ENCODE measurements at places on chromosomes 12 and 14.
A peak's percentile ranks its signal among the peaks of the same experiment; 100 is the strongest.

DNA sequence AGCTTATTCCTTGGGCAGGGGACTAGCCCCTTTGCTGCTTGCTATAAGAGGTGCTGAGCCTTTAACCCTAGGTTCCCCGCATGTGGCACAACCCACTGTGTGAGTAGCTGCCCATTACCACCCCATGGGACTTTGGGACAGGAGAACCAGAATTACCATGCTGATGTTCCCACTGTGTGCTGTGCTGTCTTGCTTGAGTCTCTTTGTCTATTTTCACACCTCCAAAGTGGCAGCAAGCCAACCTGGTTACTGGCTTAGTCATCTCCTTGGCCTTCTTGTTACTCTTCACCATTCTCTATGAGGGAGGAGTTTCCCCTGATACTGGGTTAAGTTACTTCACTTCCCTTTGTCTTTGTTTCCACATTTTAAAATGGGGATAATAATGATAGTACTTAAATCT is 73.4 kb upstream of the ETV6 start:
- DNase-seq = no peak

GRCh38 chr14:21408147-21408546 is 24.3 kb upstream of the SUPT16H start:
- no peak for DNase-seq

GRCh38 chr12:32970465-32971110 is 74.0 kb upstream of the PKP2 start:
- DNase-seq = no peak

- DNase-seq = no peak
Observed at GRCh38 chr14:91277546-91278382, 33.3 kb upstream of the GPR68 start.

- DNase-seq = no peak
Observed at GRCh38 chr12:97235102-97235501, 227.5 kb upstream of the RMST start.

DNA sequence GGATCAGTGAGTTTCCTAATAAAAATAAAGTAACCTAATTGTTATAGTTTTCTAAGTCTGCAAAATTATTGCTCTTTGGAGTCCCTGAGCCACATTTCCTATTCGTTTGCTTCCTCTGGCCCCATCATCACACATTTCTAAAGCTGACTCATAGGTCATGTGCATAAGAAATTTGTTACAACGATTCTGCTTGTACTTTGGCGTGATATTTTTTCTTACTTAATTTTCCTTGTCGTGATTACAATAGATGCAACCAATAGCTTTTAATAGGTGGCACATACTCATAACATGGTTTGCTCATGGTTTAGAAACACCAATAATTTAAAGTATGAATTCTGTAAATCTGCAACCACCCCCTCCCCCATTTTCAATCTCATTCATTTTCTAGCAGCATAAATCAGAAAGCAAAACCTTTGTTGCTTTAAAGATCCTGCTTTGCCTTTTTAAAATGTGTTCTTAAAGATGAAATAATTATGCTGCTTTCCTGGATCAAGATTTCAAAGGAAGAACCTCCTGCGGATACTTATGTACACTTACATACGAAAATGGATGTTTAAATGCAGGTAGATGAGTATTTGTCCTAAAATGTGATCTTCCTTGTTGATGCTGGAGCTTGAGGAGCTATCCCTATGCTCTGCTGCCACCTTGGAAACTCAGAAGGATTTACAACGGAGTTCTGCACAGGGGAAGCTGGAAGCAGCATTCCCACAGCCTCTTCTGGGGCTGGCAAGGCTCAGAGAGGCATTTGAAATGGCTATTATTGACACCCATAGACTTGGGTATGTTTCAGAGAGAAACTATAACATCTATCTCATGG is 1.7 kb upstream of the FLRT2 start:
- DNase-seq = no peak

GRCh38 chr12:109714141-109714912 is 702 bp downstream of the FAM222A start:
- peak; percentile 28 for DNase-seq

DNA sequence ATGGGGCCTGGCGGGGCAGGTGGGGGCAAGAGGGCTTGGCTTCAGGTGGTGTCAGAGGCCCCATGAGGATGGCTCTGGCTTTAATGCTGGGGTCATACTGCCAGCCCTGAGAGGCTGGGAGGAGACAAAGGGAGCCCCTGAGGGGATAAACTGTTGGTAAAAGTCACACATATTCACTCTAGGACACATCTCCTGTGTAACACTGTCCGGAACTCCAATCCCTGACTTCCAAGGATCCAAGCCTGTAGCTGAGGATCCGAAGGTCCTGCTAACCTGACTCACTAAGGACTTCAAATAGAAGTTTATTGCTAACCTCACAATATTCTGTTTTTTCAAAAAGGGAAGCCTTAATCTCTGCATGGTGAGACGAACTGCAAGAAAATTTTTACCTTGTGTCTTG is 39.2 kb upstream of the GPR68 start:
- DNase-seq = no peak

DNA sequence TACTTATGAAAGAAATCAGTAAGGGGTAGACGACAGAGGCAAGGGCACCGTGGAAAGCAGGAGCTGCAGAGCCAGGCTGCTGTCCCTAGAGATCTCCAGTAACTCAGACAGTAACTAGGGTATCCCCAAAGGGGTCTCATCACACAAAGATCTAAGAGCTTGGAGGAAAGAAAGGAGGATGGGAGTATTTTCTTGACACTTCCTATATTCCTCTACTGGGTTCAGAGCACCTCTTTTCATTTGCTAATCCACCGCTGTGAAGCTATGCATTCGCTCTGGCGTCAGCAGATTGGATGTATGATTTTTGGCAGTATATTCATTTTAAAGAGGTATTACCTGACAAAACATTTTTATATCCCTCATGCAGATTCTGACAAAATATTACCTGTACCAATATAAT is 12.6 kb downstream of the USP44 start:
- DNase-seq = no peak

DNA sequence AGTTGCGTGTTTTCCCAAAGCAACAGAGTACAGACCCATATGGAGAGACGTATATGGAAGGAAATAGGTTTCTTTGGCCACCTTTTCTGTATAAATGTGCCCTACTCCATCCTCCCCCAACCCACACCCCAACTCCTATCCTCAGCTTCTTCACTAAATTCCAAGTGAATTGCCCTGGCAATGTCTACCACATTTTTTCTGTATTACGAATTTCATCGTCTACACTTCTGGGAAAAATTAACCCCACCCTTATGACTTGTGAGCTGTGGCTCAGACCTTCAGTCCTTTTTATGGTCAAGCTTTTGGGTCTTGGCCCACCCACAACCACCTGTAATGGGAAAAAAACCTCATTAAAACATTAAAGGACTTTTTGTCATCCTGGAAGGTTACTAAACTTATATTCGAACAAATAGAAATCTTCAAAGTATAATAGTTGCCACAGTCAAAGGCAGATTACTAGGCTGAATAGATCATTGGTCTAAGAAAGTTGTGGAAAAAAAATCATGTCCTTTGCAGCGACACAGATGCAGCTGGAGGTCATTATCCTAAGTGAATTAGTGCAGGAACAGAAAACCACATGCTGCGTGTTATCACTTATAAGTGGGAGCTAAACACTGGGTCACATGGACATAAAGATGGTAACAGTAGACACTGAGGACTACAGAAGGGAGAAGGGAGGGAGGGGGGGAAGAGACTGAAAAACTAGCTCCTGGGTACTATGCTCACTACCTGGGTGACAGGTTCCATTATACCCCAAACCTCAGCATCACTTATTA is 15.7 kb upstream of the NFKBIA start:
- DNase-seq = no peak

- peak; percentile 6 for DNase-seq
Observed at GRCh38 chr14:104117341-104118005, 20.9 kb upstream of the KIF26A start.

- no peak for DNase-seq
Observed at GRCh38 chr14:72521968-72522741, 371.7 kb downstream of the DPF3 start.

- no peak for DNase-seq
Observed at GRCh38 chr12:132783917-132784531, 22.4 kb upstream of the ANKLE2 start.

- DNase-seq = no peak
Observed at GRCh38 chr12:46386877-46387629, 14.5 kb upstream of the SLC38A2 start.

- DNase-seq = no peak
Observed at GRCh38 chr14:91412939-91413338, 4.7 kb downstream of the CCDC88C start.

DNA sequence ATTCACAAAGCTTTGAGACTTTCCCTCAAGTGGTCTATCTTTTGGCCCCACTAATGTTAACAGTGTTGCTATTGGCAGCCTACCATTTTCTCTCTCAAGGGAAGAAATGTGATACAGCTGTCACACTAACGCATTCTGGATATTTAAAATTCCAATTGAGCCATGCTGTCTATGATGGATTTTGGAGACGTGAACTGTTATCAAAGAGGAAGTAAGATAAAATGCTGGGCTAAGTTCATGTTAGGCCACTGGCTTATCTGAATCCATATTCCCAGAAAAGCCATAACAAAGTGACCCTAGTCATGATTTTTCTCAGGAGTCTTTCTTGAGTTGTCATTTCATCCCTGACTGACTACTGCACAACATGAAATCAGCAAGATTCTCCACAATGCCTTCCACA is 200.2 kb downstream of the PHLDA1 start:
- DNase-seq = no peak

DNA sequence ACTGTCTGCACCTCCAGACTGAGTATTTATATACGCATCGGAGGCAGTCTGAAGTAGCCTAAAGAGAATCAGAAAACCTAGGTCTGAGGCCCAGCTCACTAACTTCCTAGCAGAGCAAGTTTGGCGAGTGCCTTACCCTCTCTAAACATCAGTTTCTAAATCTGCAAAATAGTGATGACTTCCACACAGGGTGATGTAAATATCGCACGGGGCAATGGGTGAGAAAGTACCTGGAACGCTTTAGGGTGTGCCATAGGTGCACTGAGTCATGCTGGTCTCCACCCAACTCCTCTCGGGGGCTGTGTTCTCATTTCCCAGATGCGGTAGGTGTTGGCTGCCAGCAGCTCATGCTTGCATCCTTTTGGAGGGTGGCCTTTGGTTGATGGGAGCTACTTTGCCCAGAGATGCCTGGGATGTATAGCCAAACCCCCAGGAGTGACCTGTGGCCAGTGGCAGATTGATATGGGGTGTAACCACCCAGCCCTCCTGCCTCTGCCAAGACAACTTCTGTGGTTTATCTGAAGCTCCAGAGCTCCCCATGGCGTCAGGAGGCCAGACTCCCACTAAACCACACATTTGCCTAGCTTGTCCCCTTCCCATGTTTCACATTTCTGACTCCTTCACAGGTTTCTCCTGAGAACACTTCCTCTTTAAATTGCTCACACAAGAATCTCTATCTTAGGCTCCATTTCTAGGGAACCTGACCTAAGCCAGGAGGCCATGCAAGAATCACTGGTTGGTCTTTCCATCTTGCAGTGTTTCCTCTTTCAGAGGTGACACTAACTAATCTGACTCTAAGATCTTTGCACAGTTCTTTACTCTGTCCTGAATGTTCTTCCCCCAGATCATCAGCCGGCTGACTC is 62.0 kb upstream of the TUNAR start:
- DNase-seq = no peak

GRCh38 chr14:57029620-57030253 is 219.5 kb upstream of the OTX2 start:
- no peak for DNase-seq

- no peak for DNase-seq
Observed at GRCh38 chr12:58359084-58359483, 417.7 kb downstream of the ATP23 start.

DNA sequence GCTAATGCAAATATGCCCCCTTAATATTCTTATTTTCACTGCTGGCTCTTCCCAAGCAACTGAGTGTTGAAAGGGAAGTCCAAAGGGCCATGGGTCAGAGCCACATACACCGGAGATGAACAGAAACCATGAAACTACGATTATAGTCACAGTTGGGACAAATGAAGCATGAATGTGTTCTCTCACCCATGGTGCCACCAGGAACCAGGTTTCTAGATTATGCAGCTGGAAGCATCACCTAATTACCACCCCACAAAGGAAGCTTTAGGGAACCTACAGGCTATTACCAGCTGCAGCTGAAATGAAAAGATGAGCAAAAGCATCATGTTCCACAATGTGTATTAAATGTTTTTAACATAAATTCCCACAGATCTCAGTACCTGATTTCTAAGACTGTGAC is 15.4 kb downstream of the TMTC1 start:
- no peak for DNase-seq

DNA sequence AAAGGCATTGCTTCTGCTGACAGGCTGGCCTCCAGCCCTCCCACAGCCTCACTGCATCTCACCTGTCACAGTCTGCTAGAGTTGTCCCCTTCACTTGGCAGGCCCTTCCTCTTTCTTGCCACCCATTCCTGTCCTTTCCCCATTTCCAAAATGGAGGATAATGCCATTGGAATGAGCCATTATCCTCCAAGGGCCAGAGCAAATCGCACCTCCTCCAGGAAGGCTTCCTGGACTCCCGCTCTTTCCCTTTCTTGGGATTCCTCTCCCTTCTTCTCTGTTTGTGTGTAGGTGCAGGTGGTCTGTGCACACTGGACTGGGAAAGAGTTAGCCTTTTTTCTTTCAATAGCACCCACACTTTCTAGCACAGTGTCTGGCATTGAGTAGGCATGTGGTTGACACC is 3.8 kb downstream of the KRT82 start:
- DNase-seq = no peak

GRCh38 chr12:123043536-123044001 is 63.1 kb downstream of the ARL6IP4 start:
- peak; percentile 14 for DNase-seq

DNA sequence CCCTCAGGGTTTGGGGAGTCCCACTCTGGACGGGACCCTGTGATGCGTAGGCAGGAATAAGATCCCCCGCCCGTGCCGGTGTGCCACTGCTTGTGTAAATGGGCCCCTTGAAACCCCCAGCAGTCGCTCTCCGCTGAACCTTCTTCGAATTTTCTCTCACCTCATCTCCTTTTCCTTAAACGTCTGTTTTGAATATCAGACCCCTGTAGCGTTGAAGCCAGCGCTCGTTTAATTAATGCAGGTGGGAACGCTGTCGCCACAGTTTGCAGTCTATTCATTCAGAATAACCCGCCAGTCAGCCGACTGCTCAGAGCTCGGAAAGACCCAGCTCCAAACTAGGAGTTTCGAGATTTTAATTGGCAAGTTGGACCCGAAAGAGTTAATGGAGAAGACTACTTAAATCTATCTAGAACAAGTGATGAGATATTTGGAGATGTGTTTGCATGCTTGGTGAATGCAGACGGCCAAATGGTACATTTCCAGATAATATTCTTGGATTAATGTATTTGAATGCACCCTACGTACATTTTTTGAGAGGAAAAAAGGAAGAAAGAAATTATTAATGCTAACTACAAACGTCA is 739 bp upstream of the PPP2R5E start:
- DNase-seq = no peak

- no peak for DNase-seq
Observed at GRCh38 chr12:29255042-29255441, 106.0 kb downstream of the FAR2 start.

- no peak for DNase-seq
Observed at GRCh38 chr12:2320841-2321240, 268.1 kb downstream of the CACNA1C start.

Measured in T-helper 17 cell (primary cell).